ENCODE measurements at places on chromosomes 7 and 10. TPM values are rescaled to one million over a fixed set of nuclear protein-coding genes. Genes with fewer than 3 reads are reported as not detected.
A peak's percentile ranks its signal among the peaks of the same experiment; 100 is the strongest.

DNA sequence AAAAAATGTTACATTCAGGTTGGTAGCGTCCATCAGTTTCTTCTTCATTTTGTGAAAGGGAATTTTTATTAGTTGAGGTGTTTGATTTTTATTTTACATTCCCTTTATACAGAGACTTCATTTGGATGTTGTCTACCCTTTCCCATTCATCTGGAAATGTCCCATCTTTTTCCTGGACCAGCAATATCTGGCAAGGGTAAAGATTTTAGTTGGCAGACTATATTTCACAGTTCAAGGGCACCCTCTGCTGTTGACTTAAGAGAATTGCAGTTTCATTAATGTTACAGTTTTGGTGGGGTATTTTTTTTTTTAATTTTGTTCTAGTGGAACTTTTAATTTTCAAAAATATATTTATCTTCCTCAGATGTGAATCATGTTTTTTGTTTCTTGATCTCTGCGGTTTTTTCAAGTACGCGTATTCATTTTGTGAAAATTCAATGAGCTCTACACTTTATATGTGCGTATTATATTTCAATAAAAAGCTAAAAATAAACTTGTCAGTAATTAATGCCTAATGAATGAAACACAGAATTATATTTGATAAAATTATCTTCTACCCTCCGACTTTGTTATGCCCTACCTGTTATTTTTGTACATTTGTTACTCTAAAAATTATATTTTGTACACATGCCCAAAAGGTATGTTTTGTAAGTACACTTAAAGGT lies 97.9 kb upstream of the KLF14 start:
- DNase-seq: peak; percentile 60

GRCh38 chr10:101839416-101840063 lies 4.1 kb downstream of the KCNIP2 start:
- DNase-seq: peak; percentile 93

INMT gene
- not detected for total RNA-seq

DNA sequence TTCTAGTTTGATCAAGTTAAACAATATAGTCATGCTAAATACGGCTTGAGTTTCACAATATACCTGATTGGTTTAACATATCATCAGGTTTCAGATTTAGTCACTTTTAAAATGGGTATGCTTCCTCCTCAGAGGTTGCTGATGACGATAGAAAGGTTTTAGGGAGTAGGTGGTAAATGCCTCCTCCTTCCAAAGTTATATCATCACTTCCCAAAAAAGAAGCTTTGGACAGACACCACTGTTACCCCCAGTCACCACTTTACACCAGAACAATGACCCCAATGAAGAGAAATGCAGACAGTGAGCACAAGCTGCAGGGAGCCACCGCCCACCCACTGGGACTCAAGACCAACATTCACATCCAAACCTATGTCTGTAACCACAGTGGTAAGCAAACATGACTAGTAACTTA lies 244.6 kb downstream of the SORCS1 start:
- DNase-seq: no peak

GALNT17 gene
- not detected for total RNA-seq

DNA sequence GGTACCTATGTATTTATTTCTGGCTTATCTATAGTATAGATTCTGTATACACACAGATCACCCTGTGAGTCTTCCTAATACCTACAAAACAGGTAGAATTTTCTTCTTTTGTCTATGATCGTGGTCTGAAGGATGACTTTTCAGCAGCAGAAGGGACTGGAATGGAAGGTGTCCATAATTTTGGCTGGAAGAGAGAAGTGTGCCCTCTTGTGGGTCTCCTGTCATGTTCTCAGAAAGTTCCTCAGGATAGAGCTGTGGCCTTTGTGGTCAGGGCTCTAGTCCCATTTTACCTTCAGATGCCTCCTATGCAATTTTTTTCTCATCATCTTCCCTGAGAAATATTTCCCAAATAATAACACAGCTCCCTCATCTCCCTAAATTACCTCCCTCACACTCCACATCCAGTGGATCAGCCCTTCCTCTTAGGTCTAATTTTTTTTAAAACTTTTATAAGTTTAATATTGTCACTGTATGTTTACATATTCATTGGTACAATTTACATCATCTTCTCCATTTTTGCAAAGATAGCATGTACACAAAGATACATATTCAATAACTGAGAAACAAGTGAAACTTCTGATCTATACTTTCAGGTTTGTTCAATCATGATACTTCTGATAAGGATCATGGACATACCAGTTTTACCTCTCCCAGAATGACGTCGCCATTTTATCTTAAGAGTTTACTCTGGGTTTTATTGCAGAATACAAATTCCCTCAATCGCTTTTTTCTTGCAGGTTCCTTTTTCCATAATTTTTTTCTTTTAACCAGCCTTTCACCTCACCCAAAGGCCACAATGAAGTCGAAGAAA lies 112.7 kb downstream of the REEP3 start:
- peak; percentile 51 for DNase-seq

- no peak for DNase-seq
Observed at GRCh38 chr7:129882531-129882930, 70.2 kb downstream of the UBE2H start.
